ENCODE measurements at places on chromosomes 1 and 21. TPM values are rescaled to one million over a fixed set of nuclear protein-coding genes. Genes with fewer than 3 reads are reported as not detected.
A peak's percentile ranks its signal among the peaks of the same experiment; 100 is the strongest.

GRCh38 chr21:42505090-42505726 is 8.4 kb upstream of the SLC37A1 start:
- no peaks in the 10 kb centered on the region for H3K27me3 ChIP-seq
- no peak overlapping the region for H3K27ac ChIP-seq
- no peak overlapping the region for H3K4me3 ChIP-seq
- H3K36me3 ChIP-seq: no peaks in the 10 kb centered on the region
- H3K4me1 ChIP-seq: no peaks in the 10 kb centered on the region

DNA sequence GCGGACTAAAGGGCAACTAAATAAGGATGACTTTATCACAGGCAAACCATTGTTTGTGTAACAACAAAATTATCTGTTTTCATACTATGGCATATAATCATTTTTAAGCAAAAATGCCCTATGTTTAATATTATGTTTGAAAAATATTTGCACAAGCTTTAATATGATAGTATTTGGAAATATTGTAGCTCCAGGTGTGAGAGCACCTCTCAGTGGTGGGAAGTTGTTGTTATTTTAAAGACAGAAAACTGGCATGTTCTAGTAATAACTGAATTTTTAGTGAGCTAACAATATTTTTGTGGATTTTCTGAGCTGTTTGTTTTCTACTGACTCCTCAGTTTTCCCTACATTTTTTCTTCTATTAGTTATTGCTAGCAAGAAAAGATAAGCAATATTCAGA is 578.8 kb downstream of the KCNT2 start:
- no peak overlapping the region for H3K4me3 ChIP-seq
- H3K27ac ChIP-seq: no peak overlapping the region
- H3K27me3 ChIP-seq: no peaks in the 10 kb centered on the region
- H3K4me1 ChIP-seq: no peaks in the 10 kb centered on the region
- no peaks in the 10 kb centered on the region for H3K36me3 ChIP-seq

DNA sequence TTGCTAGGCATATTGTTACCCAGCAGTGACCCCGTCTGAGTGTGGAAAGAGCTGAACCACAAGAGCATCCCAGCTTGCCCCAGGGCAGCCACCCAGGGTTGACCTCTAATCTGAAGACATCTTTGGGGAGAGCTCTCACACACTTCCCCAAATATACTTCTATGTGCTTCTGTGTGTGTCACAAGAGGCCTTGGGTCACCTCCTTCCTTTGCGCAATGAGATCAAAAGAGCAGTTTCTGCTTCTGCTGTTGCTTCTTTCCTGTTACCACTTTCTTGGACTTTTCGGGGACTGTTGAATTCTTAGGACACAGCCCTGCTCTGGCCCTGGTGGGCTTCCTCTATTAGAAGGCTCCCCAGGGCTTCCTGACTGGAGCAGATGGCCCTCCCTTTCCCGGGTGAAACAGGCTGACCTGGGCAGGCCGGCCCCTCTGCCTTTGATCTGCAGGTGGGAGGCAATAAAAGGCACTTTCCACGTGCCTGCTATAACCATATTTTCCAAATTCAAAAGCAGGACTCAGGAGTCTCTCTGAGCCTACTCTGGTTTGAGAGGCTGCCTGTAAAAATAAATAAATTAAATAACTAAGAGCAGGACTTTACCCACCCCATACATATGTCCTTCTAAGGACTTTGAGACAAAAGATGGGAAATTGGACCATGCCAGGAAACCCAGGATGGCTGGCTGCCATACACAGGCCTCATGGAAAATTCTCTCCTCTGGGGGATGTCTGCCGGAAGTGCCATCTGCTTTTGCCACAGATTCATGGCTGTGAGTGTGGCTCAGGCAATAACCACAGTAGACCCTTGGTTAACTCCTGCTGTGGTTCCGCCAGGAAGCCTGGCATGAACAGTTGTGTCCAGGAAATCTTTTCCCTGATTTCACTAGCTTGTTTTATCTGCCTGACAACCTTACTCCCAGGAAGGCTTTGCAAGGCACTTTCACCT is 28.3 kb upstream of the RCSD1 start:
- peaks cover 10% of the 10 kb centered on the region for H3K4me1 ChIP-seq
- no peaks in the 10 kb centered on the region for H3K27me3 ChIP-seq
- DNase-seq: peak; percentile 72
- H3K4me3 ChIP-seq: no peak overlapping the region

GRCh38 chr1:237152506-237153335 is 110.7 kb downstream of the RYR2 start:
- H3K27ac ChIP-seq: no peak overlapping the region
- H3K36me3 ChIP-seq: no peaks in the 10 kb centered on the region
- no peak overlapping the region for H3K4me3 ChIP-seq

- H3K4me3 ChIP-seq: no peak overlapping the region
- no peaks in the 10 kb centered on the region for H3K27me3 ChIP-seq
- H3K4me1 ChIP-seq: no peaks in the 10 kb centered on the region
- no peaks in the 10 kb centered on the region for H3K36me3 ChIP-seq
- no peak overlapping the region for H3K27ac ChIP-seq
Measured at GRCh38 chr1:101089613-101090338, 64.2 kb upstream of the DPH5 start.

GRCh38 chr1:39043513-39043912 is 17.4 kb downstream of the NDUFS5 start:
- H3K27me3 ChIP-seq: no peaks in the 10 kb centered on the region
- H3K4me1 ChIP-seq: no peaks in the 10 kb centered on the region
- no peak overlapping the region for H3K27ac ChIP-seq
- no peak for DNase-seq
- H3K4me3 ChIP-seq: no peak overlapping the region
- H3K36me3 ChIP-seq: peaks cover 50% of the 10 kb centered on the region

- H3K36me3 ChIP-seq: no peaks in the 10 kb centered on the region
- H3K27me3 ChIP-seq: no peaks in the 10 kb centered on the region
- H3K4me3 ChIP-seq: no peak overlapping the region
- H3K4me1 ChIP-seq: no peaks in the 10 kb centered on the region
- no peak overlapping the region for H3K27ac ChIP-seq
- peak; percentile 84 for DNase-seq
Measured at GRCh38 chr1:25520446-25521061, 22.9 kb upstream of the LDLRAP1 start.

GRCh38 chr1:30810416-30811080 is 53.0 kb upstream of the LAPTM5 start:
- no peaks in the 10 kb centered on the region for H3K4me1 ChIP-seq
- H3K36me3 ChIP-seq: no peaks in the 10 kb centered on the region
- H3K4me3 ChIP-seq: no peak overlapping the region
- DNase-seq: no peak
- H3K27ac ChIP-seq: peak overlapping the region; percentile 74

DNA sequence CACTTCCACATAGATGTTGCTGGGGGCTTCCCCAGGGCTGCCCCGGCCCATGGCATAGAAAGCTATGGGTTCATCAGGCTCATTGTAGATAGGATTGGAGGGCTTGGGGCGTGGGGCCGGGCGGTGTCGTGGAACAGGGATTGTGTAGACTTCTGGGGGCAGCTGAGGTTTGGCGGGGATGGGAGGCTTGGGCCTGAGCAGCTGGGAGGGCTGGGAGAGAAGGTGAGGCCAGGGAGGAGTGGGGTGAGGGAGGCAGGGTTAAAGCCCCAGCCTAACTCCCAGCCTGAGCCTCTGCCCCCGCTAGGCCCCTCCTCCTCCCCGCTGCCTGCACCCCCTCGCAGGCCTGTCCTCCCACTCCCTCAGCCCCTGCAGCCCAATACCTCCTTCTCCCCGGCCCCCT is 7.4 kb downstream of the SH2D2A start:
- H3K4me1 ChIP-seq: peaks cover 37% of the 10 kb centered on the region
- H3K27me3 ChIP-seq: no peaks in the 10 kb centered on the region
- DNase-seq: no peak
- no peaks in the 10 kb centered on the region for H3K36me3 ChIP-seq

- DNase-seq: no peak
- H3K27me3 ChIP-seq: no peaks in the 10 kb centered on the region
Measured at GRCh38 chr21:45109831-45110492, 35.6 kb downstream of the ADARB1 start.

DNA sequence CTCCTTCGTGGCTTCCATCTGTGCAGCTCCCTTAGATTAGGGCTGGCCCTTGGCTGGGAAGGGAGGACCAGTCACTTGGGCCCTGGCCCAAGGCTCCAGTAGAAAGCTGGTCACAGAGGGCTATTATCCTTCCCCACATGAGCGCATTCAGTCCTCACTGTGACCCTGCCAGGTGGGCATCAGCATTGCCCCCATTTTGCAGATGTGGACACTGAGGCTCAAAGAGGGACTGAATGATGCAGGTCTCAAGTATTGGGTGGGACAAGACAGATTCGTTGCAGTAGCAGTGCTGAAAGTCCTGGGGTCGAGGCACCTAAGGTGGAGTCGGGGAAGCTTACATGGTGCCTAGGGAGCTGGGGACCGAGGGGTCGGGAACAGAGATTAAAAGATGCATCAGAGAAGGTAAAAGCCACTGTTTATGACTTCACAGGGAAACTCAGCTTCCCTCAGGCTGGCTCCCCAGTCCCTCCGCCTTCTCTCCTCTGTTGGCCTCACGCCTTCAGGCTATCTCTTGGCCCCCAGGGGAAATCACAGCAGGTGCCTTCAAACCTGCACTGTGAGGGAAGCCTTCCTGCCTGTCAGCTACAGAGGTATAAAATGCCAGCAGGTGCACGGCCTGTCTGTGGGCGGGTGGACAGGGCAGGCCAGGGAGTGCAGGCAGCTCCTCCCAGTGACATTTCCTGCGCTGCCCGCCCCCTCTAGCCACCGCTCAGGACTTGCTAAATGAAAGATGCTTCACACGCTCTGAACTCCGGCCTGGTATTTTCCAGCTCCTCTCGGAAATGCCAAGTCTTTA is 178.4 kb downstream of the GRIK3 start:
- no peak for DNase-seq
- peaks cover 90% of the 10 kb centered on the region for H3K27me3 ChIP-seq
- no peaks in the 10 kb centered on the region for H3K36me3 ChIP-seq
- no peak overlapping the region for H3K4me3 ChIP-seq
- no peaks in the 10 kb centered on the region for H3K4me1 ChIP-seq
- H3K27ac ChIP-seq: no peak overlapping the region

DNA sequence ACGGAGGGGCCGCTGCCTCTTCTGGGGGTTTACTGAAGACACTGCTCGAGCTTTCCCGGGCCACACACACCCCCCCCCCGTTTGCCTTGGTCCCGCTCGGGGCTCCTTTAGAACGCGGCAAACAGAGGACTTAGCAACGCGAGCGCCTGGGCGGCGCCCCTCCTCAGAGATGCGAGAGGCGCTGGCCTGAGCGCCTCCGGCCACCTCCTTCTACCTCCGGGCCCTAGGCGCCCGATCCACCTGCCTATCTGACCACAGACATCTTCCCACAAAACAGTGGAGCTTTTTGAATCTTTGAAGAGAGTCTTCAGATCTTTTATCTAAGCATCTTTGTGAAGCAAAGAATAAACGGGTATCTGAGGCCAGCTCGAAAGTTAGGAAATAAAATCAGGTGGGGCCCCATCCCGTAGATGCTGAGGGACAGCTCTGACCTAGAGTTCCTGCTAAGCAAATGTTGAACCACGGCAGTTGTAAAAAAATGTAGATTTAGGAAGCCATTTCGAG is 436 bp upstream of the TTLL7 start:
- no peaks in the 10 kb centered on the region for H3K36me3 ChIP-seq
- H3K27ac ChIP-seq: peak overlapping the region; percentile 83
- no peaks in the 10 kb centered on the region for H3K27me3 ChIP-seq
- H3K4me3 ChIP-seq: peak overlapping the region; percentile 83

DNA sequence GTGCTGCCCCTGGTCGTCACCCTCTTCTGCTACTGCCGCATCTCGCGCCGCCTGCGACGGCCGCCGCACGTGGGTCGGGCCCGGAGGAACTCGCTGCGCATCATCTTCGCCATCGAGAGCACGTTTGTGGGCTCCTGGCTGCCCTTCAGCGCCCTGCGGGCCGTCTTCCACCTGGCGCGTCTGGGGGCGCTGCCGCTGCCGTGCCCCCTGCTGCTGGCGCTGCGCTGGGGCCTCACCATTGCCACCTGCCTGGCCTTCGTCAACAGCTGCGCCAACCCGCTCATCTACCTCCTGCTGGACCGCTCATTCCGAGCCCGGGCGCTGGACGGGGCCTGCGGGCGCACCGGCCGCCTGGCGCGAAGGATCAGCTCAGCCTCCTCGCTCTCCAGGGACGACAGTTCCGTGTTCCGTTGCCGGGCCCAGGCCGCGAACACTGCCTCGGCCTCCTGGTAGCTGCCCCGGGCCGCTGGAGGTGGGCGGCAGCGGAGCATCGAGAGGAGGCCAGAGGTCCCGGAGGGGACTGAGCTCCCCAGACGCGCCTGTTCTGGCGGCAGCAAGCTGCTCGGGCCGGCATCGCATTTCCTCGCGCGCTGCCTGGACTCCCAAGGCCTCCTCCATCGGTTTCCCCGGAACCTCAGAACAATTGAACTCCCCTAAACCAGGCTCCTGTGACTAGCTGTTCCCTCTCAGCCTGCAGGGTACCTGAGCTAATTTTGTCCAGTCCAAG is 1.1 kb downstream of the GPR25 start:
- H3K27ac ChIP-seq: no peak overlapping the region
- H3K4me3 ChIP-seq: peak overlapping the region; percentile 37
- peaks cover 13% of the 10 kb centered on the region for H3K4me1 ChIP-seq
- H3K36me3 ChIP-seq: no peaks in the 10 kb centered on the region

GRCh38 chr1:75423136-75423535 is 187.8 kb downstream of the SLC44A5 start:
- H3K4me1 ChIP-seq: no peaks in the 10 kb centered on the region
- H3K27me3 ChIP-seq: no peaks in the 10 kb centered on the region
- H3K27ac ChIP-seq: no peak overlapping the region
- no peaks in the 10 kb centered on the region for H3K36me3 ChIP-seq
- DNase-seq: no peak

DNA sequence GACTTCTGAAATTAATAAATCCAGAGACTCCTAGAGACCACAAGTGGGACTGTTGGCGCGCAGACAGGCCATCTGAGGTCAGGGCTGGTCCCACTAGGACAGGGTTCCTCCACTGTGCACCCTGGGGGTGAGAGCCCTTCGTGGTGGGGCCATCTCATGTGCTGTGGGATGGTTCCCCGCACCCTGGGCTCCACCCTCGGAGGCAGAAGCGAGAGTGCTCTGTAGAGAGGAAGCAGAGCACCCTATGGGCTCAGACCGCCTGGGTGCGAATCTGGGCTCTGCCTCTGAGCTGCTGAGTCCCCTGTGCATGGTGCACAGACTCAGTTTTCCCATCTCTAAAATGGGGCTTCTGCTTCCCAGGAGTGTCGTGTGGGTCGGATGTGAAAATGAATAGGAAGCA is 227.3 kb downstream of the NPHP4 start:
- no peaks in the 10 kb centered on the region for H3K36me3 ChIP-seq
- peaks cover 47% of the 10 kb centered on the region for H3K27me3 ChIP-seq
- no peak overlapping the region for H3K27ac ChIP-seq
- no peak for DNase-seq

GRCh38 chr1:178500936-178501554 is 4.3 kb upstream of the CLEC20A start:
- no peaks in the 10 kb centered on the region for H3K27me3 ChIP-seq
- no peak overlapping the region for H3K27ac ChIP-seq
- H3K36me3 ChIP-seq: no peaks in the 10 kb centered on the region
- DNase-seq: no peak

- no peak overlapping the region for H3K4me3 ChIP-seq
- no peaks in the 10 kb centered on the region for H3K36me3 ChIP-seq
- H3K4me1 ChIP-seq: peaks cover 34% of the 10 kb centered on the region
- no peaks in the 10 kb centered on the region for H3K27me3 ChIP-seq
Measured at GRCh38 chr1:224454402-224455055, 19.9 kb upstream of the WDR26 start.

The ATP1B1 gene
- total RNA-seq: 92.4 TPM

The DIO1 gene
- not detected for total RNA-seq

The TTC39A gene
- under 0.01 TPM for total RNA-seq

The FMO3 gene
- total RNA-seq: not detected

The STPG1 gene
- total RNA-seq: 2.3 TPM

The CYP4A22 gene
- total RNA-seq: 1.4 TPM

The PIGR gene
- total RNA-seq: 8.6 TPM

The SSR2 gene
- total RNA-seq: 222 TPM

The DYNLT5 gene
- 0.83 TPM for total RNA-seq
